ENCODE measurements at places on chromosomes 4 and X. TPM values are rescaled to one million over a fixed set of nuclear protein-coding genes. Genes with fewer than 3 reads are reported as not detected.
A peak's percentile ranks its signal among the peaks of the same experiment; 100 is the strongest.

DNA sequence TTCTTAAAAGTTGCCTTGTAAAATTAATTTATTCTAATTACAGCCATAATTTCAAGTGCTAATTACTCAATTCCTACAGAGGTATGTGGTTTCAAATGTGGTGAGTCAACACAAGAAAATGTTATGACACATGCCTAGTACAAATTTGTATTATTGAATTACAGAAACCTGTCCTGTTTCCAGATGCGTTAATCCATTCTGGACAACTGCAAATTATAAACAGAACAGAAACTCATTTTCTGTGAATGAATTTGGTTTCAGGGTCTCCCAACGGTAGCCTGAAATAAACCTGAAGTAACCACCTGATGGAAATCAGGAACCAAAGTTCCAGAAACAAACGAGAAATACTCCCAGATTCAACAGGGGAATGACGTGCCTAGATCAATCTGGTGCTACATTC is 328.6 kb upstream of the F9 start:
- DNase-seq = no peak

DNA sequence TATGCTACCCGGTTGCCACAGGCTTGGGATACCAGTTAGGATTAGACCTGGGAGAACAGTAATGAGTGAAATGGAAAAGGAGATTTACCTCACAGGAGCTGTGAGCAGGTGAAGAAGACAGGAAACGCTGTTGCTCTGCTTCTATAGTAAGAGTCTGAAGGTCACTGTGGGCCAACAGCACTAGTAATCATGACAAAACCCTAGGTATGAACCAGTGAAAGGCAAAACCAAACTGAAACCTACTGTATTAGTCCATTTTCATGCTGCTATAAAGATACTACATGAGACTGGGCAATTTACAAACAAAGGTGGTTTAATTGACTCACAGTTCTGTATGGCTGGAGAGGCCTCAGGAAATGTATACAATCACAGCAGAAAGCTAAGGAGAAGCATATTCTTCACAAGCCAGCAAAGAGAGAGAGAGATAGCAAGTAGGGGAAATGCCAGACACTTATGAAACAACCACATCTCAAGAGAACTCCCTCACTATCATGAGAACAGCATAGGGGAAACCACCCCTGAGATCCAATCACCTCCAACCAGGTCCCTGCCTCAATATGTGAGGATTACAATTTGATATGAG is 736.7 kb upstream of the INTU start:
- DNase-seq = no peak

DNA sequence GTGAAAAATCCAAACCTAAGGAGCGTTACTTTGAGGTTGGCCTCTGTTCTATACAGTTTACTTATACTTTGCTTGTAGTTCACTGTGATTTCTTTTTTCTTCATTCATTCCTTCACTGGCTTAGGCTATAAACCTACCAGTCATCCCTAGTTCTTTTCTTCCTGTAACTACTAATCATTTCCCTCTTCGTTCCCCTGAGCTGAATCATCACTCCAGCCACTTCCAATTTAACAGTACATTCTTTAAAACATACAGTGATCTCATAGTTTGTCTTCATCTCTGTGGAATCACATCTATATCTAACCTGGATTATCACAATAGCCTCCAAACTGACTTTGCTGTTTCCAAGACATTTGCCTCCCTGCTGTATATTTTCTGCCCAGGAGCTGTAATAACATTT is 25.2 kb upstream of the NPFFR2 start:
- DNase-seq = no peak

GRCh38 chr4:128590034-128590740 is 219.3 kb upstream of the JADE1 start:
- DNase-seq = no peak

- no peak for DNase-seq
Measured at GRCh38 chrX:40761762-40762161, 26.4 kb upstream of the MED14 start.

- no peak for DNase-seq
Measured at GRCh38 chr4:98951710-98952109, 22.8 kb upstream of the EIF4E start.

Gene TMEM156
- total RNA-seq = 1.1 TPM

- DNase-seq = no peak
Measured at GRCh38 chr4:146063143-146063542, 112.4 kb upstream of the LSM6 start.

- DNase-seq = no peak
Measured at GRCh38 chr4:47624031-47624441, 139.0 kb downstream of the ATP10D start.

Gene SPANXB1
- total RNA-seq = not detected

GRCh38 chrX:44162964-44163475 is 180.5 kb downstream of the EFHC2 start:
- DNase-seq = no peak

DNA sequence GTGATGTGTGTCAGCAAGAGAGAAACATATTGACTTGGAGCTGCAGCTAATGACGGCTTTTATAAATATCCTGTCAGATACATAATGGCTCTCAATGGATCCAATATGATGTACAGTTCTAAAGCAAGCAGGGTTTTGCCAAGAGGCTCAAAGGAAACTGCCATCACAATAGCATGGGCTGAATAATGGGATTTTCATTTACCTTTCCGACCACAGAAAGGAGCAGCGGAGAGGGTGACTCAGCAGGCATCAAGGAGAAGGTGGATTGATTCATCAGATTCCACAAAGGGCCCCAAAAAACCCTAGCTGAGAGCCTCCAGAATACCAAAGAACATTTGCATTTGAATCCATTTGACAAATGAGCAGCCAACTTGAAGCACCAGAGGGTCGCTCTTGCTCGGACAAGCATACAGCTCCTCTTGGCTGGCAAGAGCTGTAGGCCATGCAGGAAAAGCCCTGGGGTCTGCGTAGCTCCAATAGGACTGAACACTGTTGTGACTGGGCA is 355.7 kb upstream of the NOCT start:
- no peak for DNase-seq

DNA sequence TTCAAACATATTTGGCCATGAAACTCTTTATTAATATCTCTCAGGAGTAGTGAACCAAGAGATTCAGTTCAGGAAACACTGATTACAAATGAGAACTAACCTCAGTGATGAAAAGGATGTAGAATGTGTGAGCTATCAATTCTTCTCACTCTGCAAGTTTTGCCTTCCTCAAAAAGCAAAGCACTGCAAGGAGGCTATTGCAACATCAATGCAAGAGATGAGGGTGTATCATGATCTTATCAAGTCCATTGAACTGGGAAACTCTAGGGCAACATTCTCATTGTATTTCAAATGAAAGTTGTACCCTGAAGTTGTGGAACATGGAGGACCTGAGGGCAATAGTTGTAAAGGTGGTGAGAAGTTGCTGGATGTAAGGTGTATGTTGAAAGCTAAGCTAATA is 56.4 kb upstream of the VEGFC start:
- peak; percentile 12 for DNase-seq

GRCh38 chrX:19863212-19863856 is 24.1 kb downstream of the SH3KBP1 start:
- no peak for DNase-seq

Gene FANCB
- 1.6 TPM for total RNA-seq

Gene CLDN2
- not detected for total RNA-seq

DNA sequence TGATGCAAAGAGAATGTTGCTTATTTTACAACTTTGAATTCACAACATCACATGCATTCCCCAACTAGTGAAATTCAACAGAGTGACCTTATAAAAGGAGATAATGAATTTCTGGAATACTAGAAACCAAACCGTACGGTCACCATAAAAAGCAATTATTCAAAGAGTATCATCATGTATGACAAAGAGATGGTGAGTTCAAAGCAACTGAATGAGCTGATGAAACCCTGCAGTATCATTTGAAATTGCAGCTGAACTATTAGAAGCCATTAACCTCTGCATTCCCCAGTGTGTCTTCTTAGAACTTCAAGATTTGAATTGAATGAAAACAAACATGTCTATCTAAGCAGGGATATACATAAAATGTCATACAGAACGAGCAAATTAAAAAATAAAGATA is 172.4 kb downstream of the SLITRK2 start:
- no peak for DNase-seq

Data from hematopoietic multipotent progenitor cell (in vitro differentiated cells).